ENCODE measurements at places on chromosomes 2 and 18.

DNA sequence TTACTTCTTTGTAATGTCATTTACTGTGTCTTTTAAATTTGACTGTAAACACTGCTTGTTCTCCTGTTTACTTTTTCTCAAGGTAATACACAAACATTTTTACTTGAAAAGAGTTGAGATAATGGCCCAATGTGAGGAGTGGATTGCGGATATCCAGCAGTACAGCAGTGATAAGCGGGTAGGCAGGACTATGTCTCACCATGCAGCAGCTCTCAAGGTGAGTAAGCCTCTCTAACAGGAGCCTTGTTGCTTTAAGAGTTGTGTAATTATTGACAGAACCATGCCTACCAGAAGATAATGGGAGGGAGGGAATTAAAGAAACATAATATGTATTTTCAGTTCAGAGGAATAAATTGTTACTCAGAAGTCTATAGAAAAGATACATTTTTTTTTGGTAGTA, 16.5 kb upstream of the TTC27 start:
- DNase-seq: no peak

DNA sequence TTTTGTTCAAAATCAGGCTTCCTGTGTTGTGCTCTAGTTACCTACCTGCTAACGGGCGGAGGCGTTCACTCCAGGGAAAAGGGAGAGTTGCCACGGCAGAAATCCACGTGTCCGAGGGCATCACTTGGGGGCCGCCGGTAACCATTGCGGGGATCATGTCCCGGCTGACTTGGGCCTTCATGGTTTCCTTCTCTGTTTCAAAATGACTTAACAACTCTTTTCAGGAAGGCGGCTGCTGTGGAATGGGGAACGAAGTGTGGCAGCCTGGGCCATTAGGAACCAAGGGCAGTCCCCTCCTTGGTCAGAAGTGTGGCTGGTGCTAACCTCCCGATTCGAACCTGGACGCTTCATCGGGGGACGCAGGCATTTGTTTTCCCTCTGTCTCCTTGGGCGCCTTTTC, 56.8 kb downstream of the INPP5D start:
- peak; percentile 57 for DNase-seq

DNA sequence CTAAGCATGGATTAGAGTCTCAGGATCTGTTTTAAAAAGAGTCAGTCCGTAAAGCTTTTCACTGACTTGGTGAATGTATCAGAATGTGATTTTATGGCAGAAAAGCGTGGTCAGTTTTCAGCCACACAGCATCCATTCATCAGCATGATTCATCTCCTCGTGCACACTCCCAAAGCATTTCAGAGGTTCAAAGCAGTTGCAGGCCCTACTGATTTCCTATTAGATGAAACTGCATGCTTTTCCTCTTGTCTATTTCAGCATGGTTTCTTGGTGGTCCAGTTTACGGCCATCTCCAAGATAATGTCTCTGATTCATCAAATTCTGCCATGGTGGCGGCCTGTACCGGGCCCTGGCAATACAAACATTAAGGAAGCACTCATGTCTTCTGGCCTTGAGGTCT, 4.8 kb upstream of the PARD6G start:
- DNase-seq: no peak

- no peak for DNase-seq
Observed at GRCh38 chr2:238100821-238101771, 956 bp downstream of the ESPNL start.

DNA sequence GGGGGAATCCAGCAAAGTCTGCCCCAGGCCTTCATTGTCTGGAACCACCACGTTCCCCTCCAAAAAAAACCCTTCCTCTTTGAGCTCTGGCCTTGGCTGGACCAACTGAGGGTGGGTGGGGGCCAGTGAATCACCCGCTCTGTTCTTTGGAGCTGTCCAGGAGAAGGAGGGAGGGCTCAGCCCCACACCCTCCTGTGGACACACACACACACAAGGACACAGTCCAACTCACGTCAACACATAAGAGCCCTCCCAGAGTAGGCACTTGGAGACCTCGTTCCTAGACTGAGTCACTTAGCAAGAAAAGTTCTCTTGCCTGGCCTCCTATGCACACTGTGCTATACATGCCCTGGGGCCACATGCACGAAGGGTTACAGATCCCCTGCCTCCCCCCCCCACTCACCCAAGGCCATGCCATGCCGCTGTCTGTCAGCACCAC, 1.2 kb upstream of the TNS1 start:
- no peak for DNase-seq

DNA sequence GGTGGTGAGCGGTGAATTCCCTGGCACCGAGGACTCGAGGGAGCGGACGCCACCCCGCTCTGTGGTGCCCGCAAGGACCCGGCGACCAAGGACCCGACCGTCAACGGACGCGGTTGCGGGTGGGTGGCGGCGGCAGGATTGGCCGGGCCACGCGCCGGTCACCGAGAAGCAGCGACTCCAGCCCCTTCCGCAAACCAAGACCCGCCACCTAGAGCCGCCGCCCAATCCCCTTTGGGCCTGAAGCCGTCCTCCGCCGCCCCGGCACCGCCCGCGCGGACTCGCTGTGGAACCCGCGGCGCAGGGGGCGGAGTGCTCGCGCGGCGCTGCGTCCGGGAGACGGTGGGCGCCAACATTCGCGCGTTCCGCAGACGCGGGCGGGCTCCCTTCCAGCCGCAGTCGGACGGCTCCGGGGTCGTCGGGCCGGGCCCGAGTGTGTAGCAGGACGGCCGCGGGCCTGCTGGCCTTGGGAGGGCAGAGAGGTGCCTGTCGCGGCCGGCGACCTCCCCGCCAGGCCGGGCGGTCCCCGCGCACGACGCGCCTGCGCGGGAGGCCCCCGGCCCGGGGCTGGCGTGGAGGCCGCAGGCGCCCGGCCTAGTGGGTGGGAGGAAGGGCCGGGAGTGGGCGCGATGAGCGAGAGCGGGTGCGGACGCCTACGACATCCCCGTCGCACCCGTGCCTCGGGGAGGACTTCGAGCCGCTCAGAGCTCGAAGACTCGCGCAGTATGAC, at the start of the genes FAM228B and PFN4:
TSS of gene FAM228B (plus strand) at position 275 of the 727 bp plus-strand sequence. CDS start 893 bp downstream, outside the sequence.
TSS of gene PFN4 (minus strand) at position 140 of the 727 bp plus-strand sequence. CDS start 799 bp downstream, outside the sequence.
- DNase-seq: peak; percentile 91

- DNase-seq: no peak
Observed at GRCh38 chr2:233133239-233133638, 73.1 kb downstream of the INPP5D start.

DNA sequence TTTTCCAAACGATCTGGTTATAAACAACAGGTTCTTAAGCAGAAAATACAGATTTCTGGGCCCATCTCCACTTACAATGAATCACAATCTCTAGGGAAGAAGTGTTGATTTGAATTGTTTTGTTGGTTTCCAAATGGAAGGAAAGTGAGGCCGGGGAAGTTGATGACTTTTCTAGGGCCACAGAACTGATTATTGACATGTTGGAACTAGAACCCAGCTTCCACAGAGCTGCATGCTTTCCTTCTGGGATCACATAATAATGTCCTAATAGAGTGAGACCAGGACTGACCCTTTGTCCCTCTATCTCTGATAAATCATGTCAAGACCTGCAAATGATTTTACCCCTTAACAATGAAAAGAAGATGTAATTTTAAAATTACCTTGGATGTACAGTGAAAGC, 332.2 kb downstream of the OSR1 start:
- DNase-seq: no peak

- DNase-seq: no peak
Observed at GRCh38 chr2:187874786-187875185, 320.6 kb upstream of the TFPI start.

GRCh38 chr2:46970334-46971288, 55.0 kb upstream of the MCFD2 start:
- DNase-seq: peak; percentile 57

GRCh38 chr18:5977022-5977421, 81.7 kb upstream of the TMEM200C start:
- no peak for DNase-seq

GRCh38 chr18:79385326-79385707, 10.4 kb upstream of the NFATC1 start:
- no peak for DNase-seq

- DNase-seq: peak; percentile 80
Observed at GRCh38 chr2:207078186-207078798, 87.5 kb downstream of the KLF7 start.

- no peak for DNase-seq
Observed at GRCh38 chr2:69948032-69948962, 13.1 kb downstream of the ASPRV1 start.

GRCh38 chr18:43278355-43278754, 1.1 kb upstream of the SYT4 start:
- DNase-seq: no peak

- DNase-seq: peak; percentile 13
Observed at GRCh38 chr2:236177967-236178889, 10.0 kb upstream of the GBX2 start.

DNA sequence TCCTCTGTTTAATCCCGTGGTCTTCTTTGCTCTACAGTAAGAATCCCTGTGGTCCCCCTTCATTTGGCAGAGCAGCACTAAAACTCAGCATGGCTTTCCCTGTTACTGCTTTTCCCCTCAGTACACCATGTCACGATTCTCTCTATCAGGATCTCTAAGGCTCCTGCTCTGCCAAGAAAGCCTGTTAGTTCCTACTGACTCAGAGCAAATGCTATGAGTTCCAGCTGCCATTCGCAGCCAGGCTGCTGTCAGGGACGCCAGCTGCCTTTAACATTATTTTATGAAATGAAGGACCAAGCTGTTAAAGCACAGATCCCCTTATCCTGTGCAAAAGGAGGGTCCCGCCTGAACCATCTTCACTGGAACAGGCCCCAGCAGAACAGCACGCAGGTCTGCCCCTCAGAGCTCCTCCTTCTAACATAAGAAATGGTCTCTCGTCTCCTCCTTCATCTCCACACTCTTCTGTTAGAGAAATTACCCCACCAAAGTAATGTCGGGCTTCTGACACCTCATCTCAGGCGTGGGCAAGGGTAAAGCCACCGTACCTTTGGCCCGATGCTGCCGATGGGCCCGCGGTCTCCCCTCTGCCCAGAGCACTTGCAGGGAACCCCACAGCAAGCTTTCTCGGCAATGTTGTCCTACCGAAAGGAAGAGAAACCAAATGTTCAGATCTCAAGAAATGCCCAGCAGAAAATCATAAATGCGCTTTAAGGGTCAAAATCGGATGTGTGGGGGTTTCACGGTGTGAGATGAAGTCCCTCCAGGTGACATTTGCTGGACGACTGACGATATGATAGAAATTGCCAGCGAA, 52.6 kb downstream of the COL6A3 start:
- DNase-seq: peak; percentile 23

DNA sequence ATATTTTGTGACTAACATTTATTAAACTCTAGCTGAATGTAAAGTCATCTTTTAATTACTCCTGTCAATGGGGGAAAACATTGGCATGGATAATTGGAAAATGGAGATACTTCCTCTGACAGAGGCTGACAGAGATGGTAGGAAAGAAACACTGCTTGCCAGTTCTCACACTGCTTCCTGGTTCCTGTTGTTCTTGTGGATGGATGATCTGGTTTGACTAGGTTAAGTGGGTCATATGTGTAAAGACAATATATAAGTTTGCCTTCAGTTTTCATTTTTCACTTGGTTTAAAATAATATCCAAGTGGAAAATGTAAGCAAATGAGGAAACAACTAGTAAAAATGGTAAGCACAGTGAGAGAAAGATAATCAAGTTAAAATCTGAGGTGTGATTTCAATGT, 188.8 kb upstream of the CWC22 start:
- no peak for DNase-seq

- no peak for DNase-seq
Observed at GRCh38 chr2:106269591-106270291, 75.6 kb upstream of the UXS1 start.

GRCh38 chr18:64165906-64166305, 17.0 kb upstream of the LINC00305 start:
- DNase-seq: no peak

DNA sequence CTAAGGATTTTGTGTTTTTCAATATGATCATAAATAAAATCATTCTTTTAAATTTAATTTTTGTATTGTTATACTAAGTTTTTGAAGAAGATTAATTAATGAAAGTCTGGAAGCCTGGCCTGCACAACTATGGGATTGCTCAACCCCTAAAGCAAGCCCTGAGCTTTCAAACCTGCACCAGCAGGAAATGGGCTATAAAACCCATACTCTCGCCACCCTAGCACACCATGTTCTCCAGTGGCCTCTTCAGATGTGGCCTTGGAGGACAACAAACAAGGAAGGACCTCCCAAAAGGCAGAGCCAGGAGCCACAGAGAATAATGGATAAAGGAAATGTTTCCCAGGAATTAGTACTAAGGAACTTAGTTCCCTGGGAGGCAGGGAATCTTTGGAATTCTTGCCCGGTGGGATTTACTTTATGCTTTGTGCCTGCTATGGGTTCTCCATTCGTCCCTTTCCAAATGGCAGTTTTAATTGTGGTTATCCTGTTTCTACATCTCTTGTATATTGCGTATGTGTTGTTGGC, 212.5 kb downstream of the ZFP36L2 start:
- no peak for DNase-seq

- no peak for DNase-seq
Observed at GRCh38 chr2:40485318-40485717, 33.4 kb upstream of the SLC8A1 start.

- DNase-seq: peak; percentile 24
Observed at GRCh38 chr2:100142393-100142792, at the start of gene AFF3. AFF3 (minus strand) TSS chr2:100142590; CDS start chr2:100104454, 38,136 bp downstream.

- DNase-seq: no peak
Observed at GRCh38 chr2:237593596-237594320, 3.2 kb upstream of the RAB17 start.

DNA sequence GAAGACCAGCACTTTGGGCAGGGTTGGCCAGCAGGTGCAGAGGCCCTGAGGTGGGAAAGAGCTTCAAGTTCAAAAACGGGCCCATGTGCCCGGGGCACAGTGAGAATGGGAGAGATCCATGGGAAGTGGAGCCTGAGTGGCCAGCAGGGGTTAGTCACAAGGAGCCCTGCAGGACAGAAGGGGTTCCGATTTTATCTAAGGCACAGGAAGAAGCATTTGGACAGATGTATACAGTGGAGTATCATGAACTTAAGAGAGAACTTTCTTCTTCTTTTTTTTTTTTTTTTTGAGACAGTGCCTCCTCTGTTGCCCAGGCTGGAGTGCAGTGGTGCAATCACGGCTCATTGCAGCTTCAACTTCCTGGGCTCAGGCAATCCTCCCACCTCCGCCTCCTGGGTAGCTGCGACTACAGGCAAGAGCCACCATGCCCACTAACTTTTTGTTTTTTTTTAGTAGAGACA, 24.0 kb downstream of the WIPF1 start:
- DNase-seq: no peak

DNA sequence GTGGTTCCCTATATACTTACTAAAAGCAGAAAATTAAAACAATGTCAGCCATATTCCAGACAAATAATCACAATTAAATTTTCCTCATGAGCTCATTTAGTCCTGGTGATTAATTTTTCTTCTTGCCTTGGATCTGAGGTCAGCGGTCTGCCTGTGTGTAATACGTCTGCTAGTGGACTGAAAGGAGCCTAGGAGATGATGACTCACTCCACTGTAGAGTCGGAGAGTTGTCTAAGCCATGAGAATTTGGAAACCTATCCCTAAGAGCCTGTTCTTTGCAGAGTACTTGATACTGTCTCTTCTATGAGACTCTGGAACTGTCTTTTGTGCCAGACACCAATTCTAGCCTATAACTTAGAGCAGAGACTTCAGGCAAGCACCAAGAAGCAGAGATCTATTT, 94.2 kb upstream of the RAB27B start:
- DNase-seq: no peak

GRCh38 chr2:2173633-2174032, 157.4 kb downstream of the MYT1L start:
- no peak for DNase-seq
